ENCODE measurements at places on chromosomes 16 and 17.

DNA sequence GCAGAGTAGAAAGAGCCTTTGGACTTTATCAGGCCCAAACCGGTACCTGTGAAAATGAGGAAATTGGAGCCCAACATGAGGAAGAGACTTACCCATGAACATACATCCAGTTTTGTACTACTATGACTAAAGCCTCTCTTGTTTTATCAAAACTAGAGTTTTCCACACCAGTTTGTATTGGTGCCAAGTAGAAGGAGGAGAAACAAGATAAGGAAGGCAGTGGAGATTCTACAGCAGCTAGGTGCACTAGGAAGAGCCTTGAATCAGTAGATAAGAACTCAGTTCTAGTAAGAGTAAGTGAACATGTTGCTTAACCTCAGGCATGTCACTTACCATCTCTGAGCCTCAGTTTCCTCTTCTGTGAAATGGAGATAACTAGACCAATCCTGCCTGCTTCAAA lies 13.7 kb upstream of the TMEM132E start:
- DNase-seq, result no peak

DNA sequence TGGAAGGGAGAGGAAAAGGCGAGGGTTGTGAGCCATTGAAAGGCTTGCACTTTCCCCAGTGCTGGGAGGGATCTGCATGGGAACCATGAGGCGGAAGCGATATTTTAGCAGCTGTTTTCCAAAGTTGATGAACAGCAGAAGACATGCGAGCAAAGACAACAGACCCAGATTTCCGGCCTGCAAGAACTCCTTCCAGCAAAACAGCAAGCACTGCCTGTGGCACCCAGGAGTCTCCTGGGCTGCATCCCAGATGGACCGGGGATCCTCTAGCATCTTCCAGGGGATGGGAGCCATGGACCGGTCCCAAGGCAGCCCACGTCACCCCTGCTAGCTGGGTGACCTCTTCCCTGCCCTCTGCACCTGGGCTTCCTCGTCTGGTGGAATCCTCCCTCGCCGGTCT lies 162.8 kb downstream of the IRF8 start:
- DNase-seq, result no peak

GRCh38 chr17:35906926-35907637 lies 23.5 kb downstream of the RDM1 start:
- DNase-seq, result no peak

DNA sequence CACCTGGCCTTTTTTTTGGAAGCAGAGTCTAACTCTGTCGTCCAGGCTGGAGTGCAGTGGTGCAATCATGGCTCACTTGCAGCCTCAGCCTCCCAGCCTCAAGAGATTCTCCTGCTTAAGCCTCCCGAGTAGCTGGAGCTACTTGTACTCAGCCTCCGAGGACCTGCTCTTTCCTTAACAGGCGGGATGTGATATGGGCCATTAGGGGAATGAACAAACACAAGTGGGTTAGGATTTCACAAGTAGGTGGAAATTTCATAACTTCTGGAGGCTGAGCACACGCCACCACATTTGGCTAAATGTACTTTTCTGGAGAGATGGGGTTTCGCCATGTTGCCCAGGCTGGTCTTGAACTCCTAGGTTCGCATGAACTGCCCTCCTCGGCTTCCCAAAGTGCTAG lies 4.1 kb downstream of the PAM16 start:
- DNase-seq, result no peak

DNA sequence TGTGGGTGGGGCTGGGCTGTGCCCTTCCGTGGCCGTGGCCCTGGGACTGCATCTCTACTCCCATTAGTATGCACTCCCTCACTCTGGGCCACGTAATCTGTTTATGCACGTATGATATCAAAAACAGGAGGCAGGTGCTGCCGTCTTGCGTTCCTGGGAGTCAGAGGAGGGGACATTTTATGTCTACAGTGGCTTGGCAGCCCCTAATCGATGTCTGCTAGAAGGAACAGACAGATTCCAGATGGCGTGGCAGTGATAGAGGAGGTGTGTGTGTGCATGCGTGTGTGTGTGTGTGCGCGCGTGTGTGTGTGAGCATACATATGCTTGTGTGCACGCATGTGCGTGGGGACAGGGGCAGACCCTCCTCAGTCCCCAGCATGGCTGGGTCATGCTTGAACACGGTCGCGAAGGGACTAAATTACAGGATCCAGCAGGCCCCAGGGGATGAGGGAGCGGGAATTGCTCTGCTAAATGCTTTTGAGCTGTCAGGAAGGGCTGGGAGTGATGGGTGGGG lies 44.7 kb downstream of the SREBF1 start:
- DNase-seq, result no peak

- DNase-seq, result peak; percentile 66
These were observed 615 bp downstream of the PRPSAP1 start for GRCh38 chr17:76353004-76353598.

- DNase-seq, result no peak
These were observed 40.5 kb downstream of the MARF1 start for GRCh38 chr16:15602285-15603044.

GRCh38 chr17:8072729-8073461 lies 14.6 kb downstream of the ALOX12B start:
- DNase-seq, result peak; percentile 30

DNA sequence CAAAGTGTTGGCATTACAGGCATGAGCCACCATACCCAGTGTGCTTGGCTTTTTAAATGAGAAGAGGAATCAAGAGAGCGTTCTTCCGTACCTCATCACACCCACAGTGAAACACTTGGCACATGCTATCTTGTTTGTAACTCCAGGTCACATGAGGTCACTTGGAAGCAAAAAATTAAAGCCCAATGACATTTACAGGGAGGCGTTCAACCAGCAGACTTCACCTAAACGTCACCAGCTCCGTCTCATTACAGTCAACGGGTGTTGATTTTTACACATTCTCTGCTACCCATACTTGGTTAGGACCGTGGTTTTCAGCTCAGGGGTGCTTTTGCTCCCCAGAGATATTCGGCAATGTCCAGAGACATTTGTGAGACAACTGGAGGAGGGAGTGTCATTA lies 127.0 kb downstream of the XYLT1 start:
- DNase-seq, result no peak

GRCh38 chr17:63925615-63926014 lies 6.5 kb downstream of the CD79B start:
- DNase-seq, result no peak

DNA sequence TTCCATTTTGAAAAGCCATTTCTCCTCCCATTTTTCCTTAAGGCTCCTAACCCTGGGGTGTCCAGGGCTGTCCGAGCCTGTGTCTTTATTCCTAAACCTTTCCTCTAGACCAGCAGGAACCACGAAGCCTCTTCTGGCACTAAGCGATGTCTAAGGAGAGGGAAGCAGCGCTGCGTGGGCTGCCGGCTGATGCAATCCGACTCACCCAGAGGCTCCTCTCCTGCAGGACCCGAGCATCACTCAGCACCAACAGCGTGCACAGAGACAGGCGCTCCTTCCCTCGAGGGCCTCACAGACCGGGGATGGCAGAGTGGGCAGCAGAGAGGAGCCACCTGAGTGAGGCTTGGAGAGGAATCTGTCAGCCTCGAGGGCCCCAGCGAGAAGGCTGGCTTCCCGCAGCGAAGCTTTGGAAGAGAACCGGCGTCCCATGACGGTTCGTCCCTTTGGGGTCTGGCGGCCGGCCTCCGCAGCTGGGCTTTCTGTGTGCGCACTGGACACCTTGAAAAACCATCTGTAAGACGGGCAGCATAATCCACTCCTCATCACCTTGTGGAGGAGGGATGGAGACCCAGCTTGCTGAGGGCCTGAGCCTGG lies 174.3 kb downstream of the FOXL1 start:
- DNase-seq, result no peak

- no peak for DNase-seq
These were observed 106.5 kb upstream of the GSE1 start for GRCh38 chr16:85506635-85506911.

DNA sequence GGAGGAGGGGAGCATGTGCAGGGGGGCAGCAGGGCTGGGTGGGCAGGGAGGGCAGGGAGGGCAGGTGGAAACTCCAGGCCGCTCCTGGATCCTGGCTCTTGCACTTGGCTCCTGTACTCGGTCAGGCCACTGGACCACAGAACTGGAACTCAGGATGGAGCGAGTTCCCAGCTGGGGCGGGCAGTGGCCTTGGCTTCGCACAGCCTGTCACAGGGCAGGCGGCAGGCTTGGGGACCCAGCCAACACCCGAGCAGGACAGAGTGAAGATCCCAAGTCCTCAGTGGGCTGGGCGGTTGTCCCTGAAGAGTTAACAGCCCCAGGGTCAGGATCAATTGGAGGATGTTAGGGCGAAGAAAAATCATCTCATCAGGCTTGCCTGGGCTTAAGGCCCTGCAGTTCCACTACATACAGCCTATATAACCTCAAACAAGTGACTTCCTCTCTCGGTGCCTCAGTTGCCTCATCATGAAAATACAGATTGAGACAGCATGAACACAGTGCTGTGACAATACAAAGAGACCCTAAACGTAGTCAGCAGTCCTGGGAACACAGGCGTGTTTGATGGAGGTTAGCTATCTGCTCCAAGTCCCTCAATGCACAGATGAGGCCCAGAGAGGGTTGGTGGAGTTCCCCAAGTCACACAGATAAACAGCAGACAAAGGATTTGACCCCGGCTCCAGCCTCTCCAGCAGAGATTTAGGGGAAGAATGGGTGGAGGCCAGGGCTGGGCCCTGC lies 21.9 kb downstream of the ZNF423 start:
- no peak for DNase-seq

GRCh38 chr17:1880851-1881630 lies 51.2 kb downstream of the RPA1 start:
- no peak for DNase-seq

GRCh38 chr16:4454623-4455022 lies 19.8 kb downstream of the NMRAL1 start:
- DNase-seq, result no peak

DNA sequence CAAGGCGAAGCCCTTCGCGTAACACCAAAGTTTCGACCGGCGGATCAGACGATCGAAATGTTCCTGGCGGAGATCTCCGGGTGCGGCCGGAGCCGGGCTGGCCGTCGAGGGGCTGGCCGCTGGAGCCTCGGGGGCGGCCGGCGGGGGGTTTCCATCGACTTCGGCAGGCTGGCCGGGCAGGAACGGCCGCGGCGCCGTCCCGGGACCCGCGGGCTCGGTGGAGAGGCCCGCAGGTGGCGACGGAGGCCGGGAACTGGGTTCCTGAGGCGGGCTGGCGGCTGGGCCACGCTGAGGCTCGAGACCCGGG lies 1.1 kb downstream of the EPOP start:
- peak; percentile 45 for DNase-seq

DNA sequence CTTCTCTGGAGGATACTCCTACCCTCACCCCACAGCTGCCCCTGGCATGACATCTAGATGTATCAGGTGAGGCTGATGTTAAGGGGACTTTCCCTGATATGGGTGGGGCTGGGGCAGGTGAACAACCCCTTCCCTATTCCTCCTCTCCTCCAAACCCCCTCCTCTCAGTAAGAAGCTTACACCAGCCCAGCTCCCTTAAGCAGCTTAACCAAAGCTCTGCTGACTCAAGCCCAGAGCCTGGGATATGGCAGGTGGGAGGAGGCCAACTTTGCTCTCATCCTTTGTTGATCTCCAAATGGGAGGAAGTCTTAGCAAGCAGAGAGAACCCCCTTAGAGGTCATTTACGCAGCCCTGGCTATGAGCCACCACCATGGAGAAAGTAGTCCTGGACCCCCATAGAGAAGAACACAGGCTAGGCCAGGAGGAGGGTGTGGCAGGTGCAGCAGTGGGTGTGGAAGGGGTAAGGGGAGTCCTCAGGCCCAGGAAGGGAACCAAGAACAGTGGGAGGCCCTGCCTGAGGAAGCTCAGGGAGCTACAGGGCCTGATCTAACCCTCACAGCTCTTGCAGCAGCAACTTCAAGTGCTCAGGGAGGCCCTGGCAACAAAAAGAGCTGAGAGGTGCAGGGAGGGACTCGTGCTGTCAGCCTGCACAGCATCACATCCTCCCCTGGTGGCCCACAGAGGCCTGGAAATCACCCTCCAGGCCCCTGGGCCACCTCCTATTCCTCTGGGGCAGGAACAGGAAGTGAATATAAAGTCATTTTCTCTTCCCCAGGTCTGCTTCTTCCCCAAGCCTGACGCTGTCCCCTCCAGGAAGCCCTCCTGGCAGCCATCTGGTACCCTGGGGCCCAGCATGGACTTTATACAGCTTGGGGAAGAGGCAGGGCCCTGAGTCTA lies 2.9 kb downstream of the UNC119 start:
- no peak for DNase-seq

DNA sequence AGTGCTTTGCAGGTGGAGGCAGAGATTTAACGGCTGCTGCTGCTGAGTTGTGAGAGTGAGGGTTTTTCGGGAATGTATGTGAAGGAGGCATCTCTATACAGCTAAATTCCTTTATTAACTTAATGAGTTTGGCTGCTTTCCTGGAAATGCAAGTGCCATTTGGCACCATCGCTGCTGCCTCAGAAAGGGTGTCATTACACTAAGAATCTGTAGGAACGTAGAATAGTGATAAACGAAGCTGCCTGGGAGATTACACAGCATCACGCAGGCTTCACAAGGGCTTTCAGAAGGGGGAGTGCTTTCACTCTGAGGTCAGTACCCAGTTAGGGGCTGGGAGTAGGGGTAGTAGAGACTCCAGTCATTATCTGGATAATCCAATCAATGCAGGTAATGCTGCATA lies 14.1 kb upstream of the NLRP1 start:
- DNase-seq, result no peak

DNA sequence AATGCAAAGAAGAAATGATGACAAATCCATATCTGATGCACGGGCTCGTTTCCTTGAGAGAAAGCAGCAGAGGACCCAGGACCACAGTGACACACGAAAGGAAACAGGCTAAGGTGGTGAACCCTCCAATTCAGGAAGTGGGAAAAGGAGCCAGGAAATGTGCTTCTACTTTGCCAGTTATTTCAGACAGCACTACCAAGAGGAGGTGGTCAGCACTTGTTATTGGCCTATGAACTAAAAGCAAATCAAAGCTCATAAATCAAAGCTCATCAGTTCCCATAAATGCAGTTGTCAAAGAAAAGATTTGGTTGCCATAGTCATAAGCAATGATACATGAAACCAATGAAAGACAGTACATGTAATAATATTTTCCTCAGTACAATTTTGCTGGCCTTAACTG lies 12.6 kb upstream of the CLTC start:
- DNase-seq, result no peak

GRCh38 chr16:15777533-15778203 lies 79.2 kb downstream of the MYH11 start:
- DNase-seq, result peak; percentile 31

GRCh38 chr17:78991906-78992532 lies 12.3 kb upstream of the LGALS3BP start:
- DNase-seq, result no peak

DNA sequence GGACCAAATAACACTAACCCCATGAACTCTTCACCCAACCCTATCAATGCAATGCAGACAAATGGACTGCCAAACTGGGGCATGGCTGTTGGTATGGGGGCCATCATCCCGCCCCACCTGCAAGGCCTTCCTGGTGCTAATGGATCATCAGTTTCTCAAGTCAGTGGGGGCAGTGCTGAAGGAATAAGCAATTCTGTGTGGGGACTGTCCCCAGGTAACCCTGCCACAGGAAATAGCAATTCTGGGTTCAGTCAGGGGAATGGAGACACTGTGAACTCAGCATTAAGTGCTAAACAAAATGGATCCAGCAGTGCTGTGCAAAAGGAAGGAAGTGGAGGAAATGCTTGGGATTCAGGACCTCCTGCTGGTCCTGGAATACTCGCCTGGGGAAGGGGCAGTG lies 78.9 kb downstream of the TMC6 start:
- DNase-seq, result no peak

GRCh38 chr17:77491921-77492445 lies 351.2 kb downstream of the SEC14L1 start:
- no peak for DNase-seq

- DNase-seq, result no peak
These were observed 616 bp downstream of the PECAM1 start for GRCh38 chr17:64390044-64390443.

GRCh38 chr16:83542491-83542890 lies 265.3 kb upstream of the HSBP1 start:
- DNase-seq, result no peak
